ENCODE measurements at places on chromosomes 5 and 9.

GRCh38 chr5:110884005-110884404 lies 145.2 kb downstream of the SLC25A46 start:
- no peak for DNase-seq

- no peak for DNase-seq
Observed at GRCh38 chr5:177372910-177373309, 11.3 kb upstream of the SLC34A1 start.

GRCh38 chr5:34685485-34686165 lies 29.5 kb downstream of the RAI14 start:
- no peak for DNase-seq

DNA sequence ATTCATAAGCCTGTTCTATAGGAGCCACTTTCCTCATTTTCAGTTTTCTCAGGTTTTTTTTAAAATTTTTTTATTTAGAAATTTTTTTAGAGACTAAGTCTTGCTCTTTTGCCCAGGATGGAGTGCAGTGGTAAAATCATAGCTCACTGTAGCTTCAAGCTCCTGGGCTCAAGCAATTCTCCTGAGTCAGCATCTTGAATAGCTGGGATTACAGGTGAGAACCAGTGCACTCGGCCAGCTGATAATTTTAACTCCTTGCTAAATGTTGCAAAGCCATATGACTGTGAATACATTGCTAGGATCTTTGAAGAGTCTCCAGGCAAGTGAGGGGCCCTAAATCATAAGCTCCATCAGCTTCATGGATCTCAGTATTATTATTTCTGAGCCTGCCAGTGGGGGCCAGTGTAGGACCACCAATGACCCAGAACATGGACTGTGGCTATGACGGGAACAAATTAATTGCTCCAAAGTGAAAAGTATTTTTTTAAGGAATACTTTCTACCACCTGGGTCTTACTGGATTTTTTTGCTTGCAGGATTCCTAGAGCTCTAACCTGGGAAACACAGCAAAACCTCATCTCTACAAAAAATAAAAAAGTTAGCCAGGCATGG lies 5.7 kb upstream of the GAPVD1 start:
- no peak for DNase-seq

DNA sequence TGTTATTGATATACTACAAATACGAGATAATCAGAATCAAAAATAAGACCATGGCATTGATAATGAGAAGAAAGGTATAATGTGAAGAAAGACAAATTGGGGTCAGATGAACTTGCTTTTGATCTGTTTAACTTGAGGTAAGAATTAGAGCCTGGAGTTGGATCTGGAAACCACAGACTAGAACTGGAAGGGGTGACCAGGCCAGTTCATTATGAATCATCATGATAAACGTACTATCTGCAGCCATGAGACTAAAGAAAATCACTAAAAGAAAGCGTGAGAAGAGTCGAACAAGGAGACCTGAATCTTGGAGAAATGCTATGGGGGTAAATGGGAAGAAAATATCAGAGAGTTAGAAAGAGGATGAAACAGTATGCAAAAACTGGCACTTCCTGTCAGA lies 967.5 kb downstream of the NR2F1-AS1 start:
- no peak for DNase-seq

DNA sequence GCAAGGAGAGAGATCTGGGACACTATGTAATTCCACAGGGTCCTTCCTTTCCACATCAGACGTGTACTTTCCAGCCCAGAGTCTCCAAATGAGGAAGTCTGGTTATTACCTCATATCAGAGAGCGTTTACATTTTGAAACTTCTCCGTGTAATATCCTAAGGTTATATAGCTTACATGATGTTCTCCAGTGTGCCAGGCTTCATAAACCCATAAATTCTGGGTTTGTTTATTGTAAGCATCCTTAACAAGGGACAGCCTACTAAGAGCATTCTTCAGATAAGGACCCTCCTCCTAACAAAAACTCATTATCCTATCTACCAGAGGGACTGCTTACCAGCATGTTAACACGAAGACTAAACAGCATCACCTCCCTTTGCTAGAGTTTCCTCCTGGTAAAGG lies 17.9 kb downstream of the SRFBP1 start:
- DNase-seq = no peak

GRCh38 chr9:78707481-78707991 lies 410.6 kb downstream of the PSAT1 start:
- DNase-seq = no peak

DNA sequence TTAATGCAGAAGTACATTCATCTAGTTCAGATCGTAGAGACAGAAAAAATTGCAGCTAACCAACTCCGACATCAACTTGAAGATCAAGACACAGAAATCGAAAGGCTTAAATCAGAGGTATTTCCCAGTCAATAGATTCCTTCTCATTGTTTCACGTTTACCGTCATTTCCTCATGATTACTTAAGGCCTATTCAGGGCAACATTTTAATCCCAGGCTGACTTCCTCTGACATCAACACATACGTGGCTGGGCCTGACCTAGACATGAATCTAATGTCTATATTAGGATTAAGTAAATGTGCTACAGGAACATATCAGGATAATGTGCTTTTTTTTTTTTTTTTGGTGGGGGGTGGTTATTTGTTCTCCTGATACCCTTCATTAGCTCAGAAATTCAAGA lies 107.9 kb downstream of the RASGRF2 start:
- no peak for DNase-seq

DNA sequence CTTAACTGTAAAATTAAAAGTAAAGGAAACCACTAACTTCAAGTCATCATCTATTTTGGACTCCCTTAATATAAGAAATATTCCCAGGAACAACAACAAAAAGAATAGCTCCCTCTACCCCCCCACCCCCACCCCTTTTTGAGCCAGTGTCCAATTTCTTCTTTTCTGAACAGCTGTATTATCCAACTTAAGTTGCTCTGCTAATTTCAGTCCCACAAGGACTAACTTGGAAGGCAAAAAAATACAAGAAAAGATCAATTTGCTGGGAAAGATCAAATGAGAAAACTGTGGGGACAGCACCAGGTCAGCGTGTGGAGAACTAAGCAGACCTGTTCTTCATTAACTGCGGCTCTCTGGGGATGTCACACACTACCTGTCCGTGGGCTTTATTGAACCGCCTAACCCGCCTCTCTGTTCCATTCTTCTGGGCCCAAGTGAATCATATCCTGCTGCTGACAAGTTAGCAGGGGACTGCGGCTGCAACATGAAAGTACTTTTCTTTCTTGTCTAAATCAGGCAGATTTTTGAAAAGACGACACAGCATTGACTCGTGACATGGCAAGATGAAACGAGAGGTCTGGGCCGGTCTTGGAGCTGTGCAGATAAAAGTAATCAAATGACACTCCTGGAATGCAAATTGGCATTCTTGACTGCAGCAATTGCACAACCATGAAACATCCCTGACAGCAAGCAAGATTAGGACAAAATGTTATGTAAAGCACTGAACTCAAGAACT lies 2.7 kb downstream of the BNC2 start:
- no peak for DNase-seq

GRCh38 chr5:53963958-53964357 lies 346.4 kb downstream of the ARL15 start:
- DNase-seq = no peak

DNA sequence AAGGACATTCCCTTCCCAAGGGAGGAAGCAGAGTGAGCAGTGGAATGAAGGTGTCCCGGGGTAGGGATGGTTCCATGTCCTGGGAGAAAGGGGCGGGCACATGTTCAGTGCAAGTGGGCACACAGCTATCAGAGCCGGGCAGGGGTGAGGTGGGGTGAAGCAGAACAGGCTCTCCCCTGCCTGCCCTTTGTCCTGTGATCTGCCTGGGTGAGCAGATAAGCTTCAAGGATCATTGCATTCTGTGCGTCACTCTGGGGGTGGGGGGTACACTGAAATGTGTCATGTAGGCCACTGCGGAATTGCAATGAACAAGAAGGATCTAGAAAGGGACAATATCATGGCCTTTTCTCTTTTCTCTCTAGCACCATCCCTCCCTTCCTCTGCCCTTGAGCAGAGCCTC lies 61.7 kb upstream of the SHB start:
- no peak for DNase-seq

GRCh38 chr5:148394587-148395019 lies 10.8 kb downstream of the FBXO38 start:
- no peak for DNase-seq
